Heart left ventricle (tissue), 16 donors: ENCODE measurements at places on chromosomes 6 and 20. TPM values are rescaled to one million over a fixed set of nuclear protein-coding genes. Genes with fewer than 3 reads are reported as not detected.
A peak's percentile ranks its signal among the peaks of the same experiment; 100 is the strongest.

Gene MTO1
- 28.4 TPM for total RNA-seq

Gene GOPC
- 29.6 TPM for total RNA-seq

Gene ISM1
- 1.2 TPM for total RNA-seq

Gene SMOC2
- 7.6 TPM for total RNA-seq

Gene TDRD6
- total RNA-seq, result 0.52 TPM

Gene PNLDC1
- total RNA-seq, result 0.19 TPM

Gene BNIP5
- total RNA-seq, result not detected

Gene HLA-DQA2
- total RNA-seq, result not detected

Gene B4GALT5
- 41.5 TPM for total RNA-seq

Gene RPS21
- total RNA-seq, result 434 TPM

Gene BACH2
- total RNA-seq, result 0.76 TPM

GRCh38 chr6:37589941-37590340 is 90.2 kb upstream of the CCDC167 start:
- H3K27ac ChIP-seq, result no peak overlapping the region
- DNase-seq, result no peak
- no peaks in the 10 kb centered on the region for H3K36me3 ChIP-seq
- no peaks in the 10 kb centered on the region for H3K4me1 ChIP-seq
- no peaks in the 10 kb centered on the region for H3K27me3 ChIP-seq
- H3K4me3 ChIP-seq, result no peak overlapping the region

DNA sequence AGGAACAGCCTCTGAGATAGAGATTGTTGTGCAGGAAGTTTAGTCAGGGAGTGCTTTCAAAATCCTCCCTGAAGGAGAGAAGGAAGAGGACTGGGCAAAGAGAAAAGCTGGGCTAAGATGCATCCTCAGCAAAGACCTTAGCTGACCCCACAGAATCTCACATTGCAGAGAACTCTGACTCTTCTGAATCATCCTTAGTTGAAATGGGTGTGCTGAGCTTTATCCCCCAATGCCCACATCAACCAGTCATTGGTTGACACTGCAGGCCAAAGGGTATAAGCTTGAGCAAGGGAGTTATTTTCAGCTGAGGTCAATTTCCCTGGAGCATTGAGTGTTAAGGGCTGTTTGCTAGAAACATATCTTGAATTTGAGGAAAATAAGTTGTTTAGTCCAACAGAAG is 732.2 kb downstream of the CBLN4 start:
- no peaks in the 10 kb centered on the region for H3K27me3 ChIP-seq
- H3K36me3 ChIP-seq, result no peaks in the 10 kb centered on the region
- no peaks in the 10 kb centered on the region for H3K4me1 ChIP-seq
- no peak overlapping the region for H3K4me3 ChIP-seq
- H3K27ac ChIP-seq, result no peak overlapping the region

DNA sequence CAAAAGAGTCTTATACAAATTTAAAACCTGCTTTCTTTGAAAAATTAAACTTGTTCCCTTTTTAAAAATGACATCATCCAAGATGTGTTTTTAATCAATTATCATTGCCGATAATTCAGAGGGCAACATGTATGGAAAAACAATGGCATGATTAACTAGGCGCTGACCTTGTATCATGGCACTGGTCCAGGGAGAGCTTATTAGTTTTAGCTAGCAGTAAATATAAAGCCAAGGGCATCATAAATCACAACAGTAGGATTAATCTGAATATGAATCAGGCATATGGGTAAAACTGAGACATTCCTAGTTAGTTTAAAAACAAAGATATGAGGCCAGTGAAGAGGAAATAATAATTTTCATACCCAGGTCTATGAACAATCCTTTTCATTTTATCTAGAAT is 374.0 kb downstream of the HDGFL1 start:
- peaks cover 8% of the 10 kb centered on the region for H3K4me1 ChIP-seq
- no peak for DNase-seq
- no peaks in the 10 kb centered on the region for H3K27me3 ChIP-seq
- no peaks in the 10 kb centered on the region for H3K36me3 ChIP-seq
- H3K27ac ChIP-seq, result no peak overlapping the region

GRCh38 chr6:135346747-135347146 is 150.8 kb downstream of the AHI1 start:
- no peaks in the 10 kb centered on the region for H3K4me1 ChIP-seq
- H3K27ac ChIP-seq, result no peak overlapping the region
- DNase-seq, result no peak
- no peak overlapping the region for H3K4me3 ChIP-seq
- no peaks in the 10 kb centered on the region for H3K36me3 ChIP-seq
- no peaks in the 10 kb centered on the region for H3K27me3 ChIP-seq

DNA sequence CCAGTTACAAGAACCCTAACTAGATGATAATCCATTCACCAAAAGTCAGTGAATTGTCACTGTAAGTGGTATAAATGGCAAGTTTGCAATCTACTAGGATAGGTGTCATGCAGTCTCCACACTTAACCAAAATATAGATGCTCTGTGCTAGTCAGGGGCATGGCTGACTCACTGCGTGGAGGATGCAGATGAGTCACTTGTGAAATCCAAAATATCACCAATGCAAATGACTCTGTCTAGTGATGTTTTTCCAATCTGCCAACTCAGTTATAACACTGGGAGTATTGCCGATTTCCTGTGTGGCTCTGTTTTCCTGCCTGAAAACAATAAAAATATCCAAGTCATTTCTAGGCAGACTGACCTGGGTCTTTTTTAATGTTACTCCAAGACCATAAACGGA is 47.8 kb upstream of the NRSN1 start:
- DNase-seq, result no peak
- no peaks in the 10 kb centered on the region for H3K4me1 ChIP-seq
- H3K4me3 ChIP-seq, result no peak overlapping the region
- H3K27ac ChIP-seq, result no peak overlapping the region
- no peaks in the 10 kb centered on the region for H3K27me3 ChIP-seq
- H3K36me3 ChIP-seq, result no peaks in the 10 kb centered on the region

- no peak for DNase-seq
- peak overlapping the region; percentile 50 for H3K27ac ChIP-seq
- peaks cover 35% of the 10 kb centered on the region for H3K4me1 ChIP-seq
- no peak overlapping the region for H3K4me3 ChIP-seq
Observed at GRCh38 chr6:138873191-138873590, 77.3 kb downstream of the ECT2L start.

DNA sequence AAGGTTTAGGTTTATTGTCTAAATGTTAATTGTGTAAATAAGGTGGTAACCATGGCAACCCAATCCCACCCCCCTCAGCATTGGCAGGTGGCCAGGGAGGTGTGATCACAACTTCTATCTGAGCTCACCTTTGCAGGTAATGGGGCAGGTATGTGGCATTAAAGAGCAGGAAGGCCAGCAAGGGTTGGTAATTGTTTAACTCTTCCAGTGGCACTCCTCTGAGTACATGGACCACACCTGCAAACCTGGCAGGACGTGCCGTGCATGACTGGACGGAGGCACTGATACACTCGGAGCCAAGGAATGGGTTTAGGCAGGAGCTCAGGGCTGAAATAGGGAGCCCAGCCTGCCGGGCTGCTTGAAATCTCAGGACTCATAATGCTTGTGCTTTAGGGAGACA is 107.0 kb upstream of the BMP2 start:
- no peak for DNase-seq
- no peaks in the 10 kb centered on the region for H3K36me3 ChIP-seq
- no peaks in the 10 kb centered on the region for H3K27me3 ChIP-seq
- no peak overlapping the region for H3K27ac ChIP-seq
- no peaks in the 10 kb centered on the region for H3K4me1 ChIP-seq
- no peak overlapping the region for H3K4me3 ChIP-seq

- H3K27me3 ChIP-seq, result no peaks in the 10 kb centered on the region
- H3K4me3 ChIP-seq, result no peak overlapping the region
- no peak overlapping the region for H3K27ac ChIP-seq
- no peak for DNase-seq
- H3K4me1 ChIP-seq, result no peaks in the 10 kb centered on the region
- no peaks in the 10 kb centered on the region for H3K36me3 ChIP-seq
Observed at GRCh38 chr6:89260310-89260709, 43.2 kb upstream of the GABRR1 start.

- no peak overlapping the region for H3K27ac ChIP-seq
- DNase-seq, result no peak
- no peaks in the 10 kb centered on the region for H3K4me1 ChIP-seq
- H3K4me3 ChIP-seq, result no peak overlapping the region
Observed at GRCh38 chr6:24796616-24797290, 2.0 kb downstream of the ARMH2 start.

- H3K4me1 ChIP-seq, result peaks cover 22% of the 10 kb centered on the region
- H3K27ac ChIP-seq, result no peak overlapping the region
- no peaks in the 10 kb centered on the region for H3K36me3 ChIP-seq
Observed at GRCh38 chr6:150894191-150894744, 28.8 kb downstream of the MTHFD1L start.

- H3K27me3 ChIP-seq, result no peaks in the 10 kb centered on the region
- H3K4me1 ChIP-seq, result peaks cover 41% of the 10 kb centered on the region
- peaks cover 26% of the 10 kb centered on the region for H3K36me3 ChIP-seq
- no peak for DNase-seq
- H3K4me3 ChIP-seq, result no peak overlapping the region
- H3K27ac ChIP-seq, result no peak overlapping the region
Observed at GRCh38 chr20:41068806-41069205, 40.2 kb downstream of the TOP1 start.

GRCh38 chr6:26235302-26235670 is 129.7 kb upstream of the BTN3A2 start:
- H3K36me3 ChIP-seq, result no peaks in the 10 kb centered on the region
- H3K27me3 ChIP-seq, result peaks cover 68% of the 10 kb centered on the region
- H3K27ac ChIP-seq, result peak overlapping the region; percentile 58
- peaks cover 24% of the 10 kb centered on the region for H3K4me1 ChIP-seq
- DNase-seq, result no peak

DNA sequence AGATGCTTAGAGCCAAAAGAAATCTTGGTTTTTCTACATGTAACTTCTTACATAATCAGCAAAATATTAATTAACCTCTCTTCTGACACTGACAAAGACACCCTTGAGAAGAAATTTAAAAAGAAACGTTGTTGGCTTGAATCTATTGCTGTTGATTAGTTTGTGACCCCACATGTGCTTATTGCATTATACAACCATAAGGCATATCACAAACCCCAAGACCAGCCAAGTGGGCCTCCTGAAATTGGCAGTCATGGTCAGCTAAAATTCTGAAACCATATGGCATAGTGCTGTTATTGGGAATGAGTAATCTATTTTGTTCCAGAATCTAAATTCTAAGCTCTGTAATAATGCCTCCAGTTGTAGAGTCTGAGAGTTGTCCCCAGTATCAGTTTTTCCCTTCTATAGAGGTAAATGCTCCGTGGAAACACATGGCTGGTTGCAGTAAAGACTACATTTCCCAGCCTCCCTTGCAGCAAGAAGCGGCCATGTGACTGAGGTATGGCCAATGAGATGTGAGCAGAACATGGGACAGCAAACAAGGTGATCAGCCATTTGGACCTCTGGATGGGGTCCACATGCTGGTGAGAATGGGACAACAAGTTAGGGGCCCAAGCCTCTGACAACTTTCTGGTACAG is 42.3 kb upstream of the PTPN1 start:
- DNase-seq, result peak; percentile 49
- H3K4me3 ChIP-seq, result no peak overlapping the region
- no peaks in the 10 kb centered on the region for H3K36me3 ChIP-seq

DNA sequence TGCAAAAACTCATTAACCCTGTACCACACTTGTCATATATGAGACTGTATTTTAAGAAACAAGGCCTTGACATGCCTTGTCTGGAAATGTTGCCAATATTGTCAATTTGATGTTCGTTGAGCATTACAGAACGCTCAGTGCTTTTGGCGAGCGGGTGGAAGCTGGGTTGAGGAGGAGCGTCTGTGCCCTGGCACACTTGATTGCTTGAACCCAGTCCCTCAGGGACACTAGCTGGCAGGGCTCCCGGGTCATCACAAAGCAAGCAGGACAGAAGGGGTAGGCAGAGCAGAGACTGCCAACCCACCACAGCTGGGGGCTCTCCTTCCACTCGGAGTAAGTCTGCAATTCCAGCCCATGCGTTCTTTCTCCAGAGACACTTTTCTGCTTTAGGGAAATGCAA is 286.3 kb downstream of the KHDC1L start:
- H3K27ac ChIP-seq, result no peak overlapping the region
- H3K27me3 ChIP-seq, result no peaks in the 10 kb centered on the region
- H3K4me3 ChIP-seq, result no peak overlapping the region
- DNase-seq, result no peak
- H3K4me1 ChIP-seq, result no peaks in the 10 kb centered on the region
- no peaks in the 10 kb centered on the region for H3K36me3 ChIP-seq

DNA sequence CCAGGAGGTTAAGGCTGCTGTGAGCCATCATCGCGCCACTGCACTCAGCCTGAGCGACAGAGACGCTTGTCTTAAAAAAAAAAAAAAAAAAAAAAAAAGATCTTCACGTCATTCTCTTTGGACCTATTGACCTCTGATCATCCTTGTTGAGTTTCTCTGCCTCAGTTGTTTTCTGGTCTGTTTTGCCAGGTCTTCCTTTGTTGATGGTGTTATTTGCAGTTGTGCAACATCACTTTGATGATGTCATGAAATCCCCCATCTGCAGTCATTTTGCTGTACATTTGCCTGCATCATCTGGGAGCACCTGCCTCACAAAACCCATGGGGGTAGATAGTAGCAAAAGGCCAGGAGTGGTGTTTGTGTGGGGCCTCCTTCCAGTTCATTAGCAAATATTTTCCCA is 39.2 kb upstream of the CHMP4B start:
- no peak overlapping the region for H3K27ac ChIP-seq
- H3K4me3 ChIP-seq, result no peak overlapping the region
- no peaks in the 10 kb centered on the region for H3K4me1 ChIP-seq
- peaks cover 14% of the 10 kb centered on the region for H3K36me3 ChIP-seq
